ENCODE measurements at places on chromosomes 3 and 15. TPM values are rescaled to one million over a fixed set of nuclear protein-coding genes. Genes with fewer than 3 reads are reported as not detected.

Gene TEX55
- total RNA-seq: not detected

Gene GP5
- total RNA-seq: 0.64 TPM

Gene CSPG4
- total RNA-seq: not detected

Gene TMEM108
- not detected for total RNA-seq

Gene ABHD6
- 1.6 TPM for total RNA-seq

Gene ATRIP
- total RNA-seq: 10.0 TPM

Gene APPL1
- 35.1 TPM for total RNA-seq

Gene SLC28A2
- not detected for total RNA-seq

Gene BCHE
- not detected for total RNA-seq

- H3K27ac ChIP-seq: peak overlapping the region; percentile 94
- peak overlapping the region; percentile 95 for H3K4me3 ChIP-seq
- peak; percentile 63 for DNase-seq
- H3K4me1 ChIP-seq: peaks cover 27% of the 10 kb centered on the region
These were observed 692 bp downstream of the STT3B start for GRCh38 chr3:31533169-31534064.

GRCh38 chr3:73542136-73542535 is 82.6 kb downstream of the PDZRN3 start:
- no peak overlapping the region for H3K27ac ChIP-seq
- H3K27me3 ChIP-seq: no peaks in the 10 kb centered on the region
- H3K4me3 ChIP-seq: no peak overlapping the region
- H3K36me3 ChIP-seq: no peaks in the 10 kb centered on the region
- DNase-seq: no peak

GRCh38 chr3:190360228-190360627 is 27.7 kb upstream of the CLDN16 start:
- H3K27ac ChIP-seq: no peak overlapping the region
- no peaks in the 10 kb centered on the region for H3K4me1 ChIP-seq
- no peaks in the 10 kb centered on the region for H3K36me3 ChIP-seq
- peaks cover 7% of the 10 kb centered on the region for H3K27me3 ChIP-seq
- no peak overlapping the region for H3K4me3 ChIP-seq
- no peak for DNase-seq

- no peaks in the 10 kb centered on the region for H3K36me3 ChIP-seq
- H3K4me1 ChIP-seq: no peaks in the 10 kb centered on the region
- DNase-seq: no peak
- H3K27me3 ChIP-seq: no peaks in the 10 kb centered on the region
- no peak overlapping the region for H3K27ac ChIP-seq
- H3K4me3 ChIP-seq: no peak overlapping the region
These were observed 869.5 kb downstream of the SI start for GRCh38 chr3:164208821-164209220.

DNA sequence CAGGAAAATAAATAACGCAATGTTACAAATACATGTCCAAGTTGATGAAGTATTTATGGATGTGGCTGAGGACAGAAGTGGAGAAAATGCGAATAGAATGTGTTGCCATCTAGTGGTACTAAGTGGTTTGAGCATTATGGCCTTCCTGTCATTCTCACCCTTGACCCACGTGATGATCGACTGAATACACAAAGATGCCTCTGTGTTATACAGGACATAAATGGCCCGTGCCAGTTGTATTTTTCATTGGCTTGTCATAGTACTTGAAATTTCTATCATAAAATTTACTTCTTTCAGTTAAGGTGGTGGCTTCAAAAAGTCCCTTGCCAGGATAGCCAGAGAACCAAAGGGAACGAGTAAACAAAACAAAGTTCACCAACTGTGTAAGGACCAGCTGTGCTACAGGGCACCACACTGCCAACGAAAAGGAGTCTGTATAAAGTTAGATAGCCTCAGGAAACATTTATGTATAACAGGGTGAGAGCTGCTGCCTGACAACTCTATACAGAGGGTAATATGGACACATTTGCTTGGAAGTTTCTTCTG is 103.7 kb downstream of the MYH15 start:
- H3K36me3 ChIP-seq: no peaks in the 10 kb centered on the region
- DNase-seq: peak; percentile 25
- no peak overlapping the region for H3K4me3 ChIP-seq
- no peak overlapping the region for H3K27ac ChIP-seq
- peaks cover 2% of the 10 kb centered on the region for H3K4me1 ChIP-seq

DNA sequence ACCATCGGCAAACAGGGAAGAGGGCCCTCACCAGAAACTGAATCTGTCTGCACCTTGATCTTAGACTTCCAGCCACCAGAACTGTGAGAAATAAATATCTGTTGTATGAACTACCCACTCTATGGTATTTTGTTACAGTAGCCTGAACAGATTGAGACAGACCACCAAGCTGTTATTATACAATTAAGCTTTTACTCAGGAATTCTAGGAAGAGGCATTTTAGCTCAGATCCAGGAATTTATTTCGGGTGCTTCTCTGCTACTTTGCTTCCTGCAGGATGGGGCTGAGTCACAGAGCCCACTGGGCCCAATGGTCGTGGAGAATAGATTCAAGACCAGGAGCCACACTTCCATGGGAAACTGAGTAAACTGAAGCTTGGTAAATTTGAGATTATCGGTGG is 145.5 kb upstream of the PFN2 start:
- DNase-seq: no peak
- peaks cover 23% of the 10 kb centered on the region for H3K27me3 ChIP-seq
- H3K27ac ChIP-seq: no peak overlapping the region
- H3K4me1 ChIP-seq: peaks cover 5% of the 10 kb centered on the region
- no peaks in the 10 kb centered on the region for H3K36me3 ChIP-seq

- H3K36me3 ChIP-seq: no peaks in the 10 kb centered on the region
- DNase-seq: no peak
- H3K4me3 ChIP-seq: no peak overlapping the region
- no peaks in the 10 kb centered on the region for H3K27me3 ChIP-seq
- H3K4me1 ChIP-seq: peaks cover 2% of the 10 kb centered on the region
These were observed 85.8 kb downstream of the SLC49A4 start for GRCh38 chr3:122880624-122881023.

DNA sequence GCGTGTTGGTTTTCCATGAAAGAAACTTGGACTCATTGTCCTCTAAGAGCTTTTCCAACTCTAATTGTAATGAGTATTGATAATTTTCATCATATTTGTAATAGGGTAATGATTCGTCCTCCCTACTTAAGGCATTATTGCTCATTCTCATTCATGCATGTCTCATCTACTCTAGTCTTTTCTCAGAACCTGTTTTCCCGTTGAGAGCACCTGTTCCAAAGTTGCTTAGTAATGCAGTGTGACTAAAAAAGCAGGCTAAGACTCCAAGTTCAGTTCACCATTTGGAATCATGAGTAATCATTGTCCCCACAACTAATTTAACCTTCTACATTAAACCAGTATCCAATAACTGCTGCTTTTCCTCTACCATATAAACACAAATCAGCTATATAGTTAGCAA is 84.0 kb downstream of the FILIP1L start:
- H3K36me3 ChIP-seq: peaks cover 7% of the 10 kb centered on the region
- H3K27ac ChIP-seq: no peak overlapping the region
- peaks cover 2% of the 10 kb centered on the region for H3K4me1 ChIP-seq
- H3K27me3 ChIP-seq: no peaks in the 10 kb centered on the region
- DNase-seq: no peak

DNA sequence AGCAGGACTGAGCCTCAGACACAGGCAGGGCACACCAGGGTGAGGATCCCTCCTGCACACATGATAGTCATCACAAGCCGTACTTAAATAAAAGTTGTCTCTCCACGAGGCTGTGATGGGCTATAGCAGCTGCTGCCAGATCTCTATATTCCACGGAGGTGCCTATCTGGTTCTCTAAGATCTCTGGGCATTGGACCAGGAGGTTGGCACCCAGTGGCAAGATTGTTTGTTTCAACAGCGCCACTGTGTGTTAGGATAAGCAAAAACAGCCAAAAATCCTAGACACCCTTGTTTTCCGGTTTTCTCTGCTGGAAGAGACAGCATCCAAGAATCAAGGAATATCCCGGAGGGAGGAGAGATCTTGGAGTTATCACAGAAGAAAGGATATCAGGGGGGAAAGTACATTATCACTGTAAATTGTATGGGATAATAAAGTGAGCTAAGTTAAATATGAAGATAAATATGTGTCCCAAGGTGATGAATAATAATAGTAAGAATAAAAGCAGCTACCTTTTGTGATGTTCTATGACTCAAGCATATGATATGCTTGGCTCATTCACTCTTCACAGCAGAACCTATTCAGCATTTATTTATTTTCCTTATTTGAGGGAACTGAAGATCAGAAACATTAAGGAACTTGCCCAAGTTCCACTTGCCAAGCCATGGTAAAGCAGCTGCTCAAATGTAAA is 90.6 kb upstream of the AKAP13 start:
- no peaks in the 10 kb centered on the region for H3K36me3 ChIP-seq
- no peak overlapping the region for H3K27ac ChIP-seq
- peaks cover 3% of the 10 kb centered on the region for H3K4me1 ChIP-seq
- H3K27me3 ChIP-seq: peaks cover 9% of the 10 kb centered on the region

DNA sequence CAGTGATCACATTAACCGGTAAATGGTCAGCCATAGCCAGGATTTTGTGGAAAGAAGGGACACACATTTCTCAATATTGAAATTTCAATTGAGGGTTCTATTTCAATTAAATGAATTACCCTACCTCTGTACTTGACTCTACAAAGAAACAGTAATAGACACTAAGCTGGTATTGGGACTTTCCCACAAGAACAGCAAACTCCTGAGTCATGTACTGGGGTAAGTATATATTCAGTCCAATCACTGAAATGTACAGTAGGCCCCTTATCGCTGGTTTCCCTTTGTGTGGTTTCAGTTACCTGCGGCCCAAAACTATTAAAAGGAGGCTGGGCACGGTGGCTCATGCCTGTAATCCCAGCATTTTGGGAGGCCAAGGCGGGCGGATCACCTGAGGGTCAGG is 17.6 kb downstream of the ASB14 start:
- H3K36me3 ChIP-seq: peaks cover 13% of the 10 kb centered on the region
- no peaks in the 10 kb centered on the region for H3K27me3 ChIP-seq
- DNase-seq: no peak
- H3K4me1 ChIP-seq: no peaks in the 10 kb centered on the region
- no peak overlapping the region for H3K4me3 ChIP-seq

- H3K27ac ChIP-seq: no peak within 1 kb of the TSS
- no peak within 1 kb of the TSS for H3K4me3 ChIP-seq
- H3K27me3 ChIP-seq: peaks cover 46% of the 10 kb centered on the region
- DNase-seq: no peak
- H3K4me1 ChIP-seq: peaks cover 1% of the 10 kb centered on the region
These were observed at the start of gene SLC7A14 for GRCh38 chr3:170585937-170586310. TSS of gene SLC7A14 (minus strand) at chr3:170586075. CDS start at chr3:170526936, 59,139 bp downstream.

- H3K27ac ChIP-seq: no peak overlapping the region
- peaks cover 10% of the 10 kb centered on the region for H3K27me3 ChIP-seq
- no peak for DNase-seq
- H3K4me3 ChIP-seq: no peak overlapping the region
- no peaks in the 10 kb centered on the region for H3K36me3 ChIP-seq
These were observed 159.4 kb upstream of the GBE1 start for GRCh38 chr3:81920816-81921215.

DNA sequence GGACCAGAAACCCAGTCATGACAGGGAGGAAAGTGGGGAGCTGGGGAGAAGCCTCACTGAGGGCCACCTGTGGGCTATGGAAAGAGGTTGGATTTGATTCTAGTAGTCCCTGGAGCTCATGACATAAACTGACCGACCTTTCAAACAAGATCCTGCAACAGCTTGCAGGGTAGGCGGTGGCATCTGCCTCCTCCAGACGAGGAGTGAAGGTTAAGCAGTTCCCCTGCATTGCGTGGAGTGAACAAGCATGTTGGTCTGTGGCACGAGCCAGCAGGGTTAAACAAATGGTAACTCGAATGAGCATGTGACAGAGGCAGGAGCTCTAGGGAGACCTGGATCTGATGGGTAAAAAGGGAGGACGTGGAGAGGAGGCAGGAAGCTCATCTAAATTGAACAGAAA is 12.7 kb downstream of the TGM4 start:
- no peaks in the 10 kb centered on the region for H3K4me1 ChIP-seq
- H3K36me3 ChIP-seq: no peaks in the 10 kb centered on the region
- no peak for DNase-seq
- no peak overlapping the region for H3K27ac ChIP-seq
- H3K4me3 ChIP-seq: no peak overlapping the region

DNA sequence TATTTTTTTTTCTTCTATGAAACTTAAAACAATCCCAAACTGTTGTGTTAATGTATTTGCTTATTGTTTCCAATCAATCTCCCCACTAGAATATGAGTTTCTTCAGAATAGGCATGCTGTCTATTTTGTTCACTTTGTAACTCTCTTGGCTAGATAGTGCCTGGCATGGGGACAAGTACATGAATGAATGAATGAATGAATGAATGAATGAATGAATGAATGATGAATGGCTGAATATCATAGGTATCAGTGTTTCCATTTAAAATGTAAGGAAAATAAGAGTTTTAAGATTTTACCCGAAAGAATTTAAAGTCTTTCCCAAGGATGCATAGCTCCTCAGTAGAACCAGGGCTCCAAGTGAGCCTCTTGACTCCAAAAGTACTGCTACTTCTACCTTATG is 294.9 kb upstream of the GADL1 start:
- no peaks in the 10 kb centered on the region for H3K36me3 ChIP-seq
- no peak for DNase-seq
- H3K4me1 ChIP-seq: peaks cover 14% of the 10 kb centered on the region

DNA sequence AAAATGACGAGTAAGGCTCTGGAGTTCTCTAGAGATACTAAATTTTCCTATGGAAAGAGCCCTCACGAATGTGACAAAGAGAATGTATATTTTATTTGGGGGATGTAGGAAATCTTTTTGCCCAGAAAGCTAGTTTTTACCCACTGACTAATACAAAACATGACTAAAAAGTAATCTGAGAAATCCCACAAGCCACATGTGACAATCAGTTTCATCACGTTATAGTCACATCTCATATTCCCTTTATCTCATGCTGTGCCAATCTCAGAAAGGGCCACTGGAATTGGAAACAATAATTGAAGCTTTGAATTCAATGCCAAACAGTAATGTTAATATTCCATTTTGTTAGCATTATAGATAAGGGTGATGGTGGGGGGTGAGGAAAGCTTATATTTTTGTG is 509.0 kb upstream of the GOLIM4 start:
- no peaks in the 10 kb centered on the region for H3K4me1 ChIP-seq
- no peaks in the 10 kb centered on the region for H3K27me3 ChIP-seq
- no peak overlapping the region for H3K27ac ChIP-seq
- no peak overlapping the region for H3K4me3 ChIP-seq
- DNase-seq: no peak

GRCh38 chr3:187903697-187904096 is 158.4 kb upstream of the BCL6 start:
- H3K36me3 ChIP-seq: no peaks in the 10 kb centered on the region
- peaks cover 7% of the 10 kb centered on the region for H3K4me1 ChIP-seq
- H3K27ac ChIP-seq: no peak overlapping the region
- no peak overlapping the region for H3K4me3 ChIP-seq
- no peaks in the 10 kb centered on the region for H3K27me3 ChIP-seq
- no peak for DNase-seq

DNA sequence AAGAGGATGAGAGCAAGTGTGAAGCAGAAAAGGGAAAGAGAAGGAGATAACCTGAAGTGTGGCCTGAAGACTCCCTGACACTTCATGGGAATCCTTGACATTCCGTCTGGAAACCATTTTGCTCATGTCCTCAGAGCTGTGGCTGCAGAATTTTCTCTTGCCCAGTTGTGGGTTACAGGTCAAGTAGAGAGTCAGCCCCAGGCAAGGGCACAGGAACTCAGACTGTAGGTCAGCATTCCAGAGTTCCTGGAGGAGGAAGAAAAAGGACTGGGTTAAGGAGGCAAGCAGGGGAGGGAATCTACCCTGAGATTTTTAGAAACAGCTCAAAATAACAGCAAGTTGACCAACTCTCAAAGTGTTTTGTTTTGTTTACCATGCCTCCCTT is 4.1 kb upstream of the THSD4 start:
- H3K4me1 ChIP-seq: peaks cover 5% of the 10 kb centered on the region
- H3K36me3 ChIP-seq: no peaks in the 10 kb centered on the region
- DNase-seq: no peak
- H3K27ac ChIP-seq: no peak overlapping the region

Data from activated naive CD4-positive, alpha-beta T cell treated with anti-CD3 and anti-CD28 coated beads for 36 hours (primary cell).